ENCODE measurements at places on chromosomes 2 and 18.

GRCh38 chr2:177542396-177542795 lies 149.8 kb downstream of the AGPS start:
- no peak for DNase-seq

GRCh38 chr2:161204846-161205245 lies 44.6 kb downstream of the TANK start:
- no peak for DNase-seq

GRCh38 chr2:149692961-149693396 lies 105.4 kb upstream of the MMADHC start:
- DNase-seq, result no peak

- peak; percentile 81 for DNase-seq
Measured at GRCh38 chr2:27703638-27704341, 40.1 kb downstream of the SLC4A1AP start.

GRCh38 chr2:108184419-108184818 lies 55.3 kb upstream of the SULT1C3 start:
- DNase-seq, result peak; percentile 12

DNA sequence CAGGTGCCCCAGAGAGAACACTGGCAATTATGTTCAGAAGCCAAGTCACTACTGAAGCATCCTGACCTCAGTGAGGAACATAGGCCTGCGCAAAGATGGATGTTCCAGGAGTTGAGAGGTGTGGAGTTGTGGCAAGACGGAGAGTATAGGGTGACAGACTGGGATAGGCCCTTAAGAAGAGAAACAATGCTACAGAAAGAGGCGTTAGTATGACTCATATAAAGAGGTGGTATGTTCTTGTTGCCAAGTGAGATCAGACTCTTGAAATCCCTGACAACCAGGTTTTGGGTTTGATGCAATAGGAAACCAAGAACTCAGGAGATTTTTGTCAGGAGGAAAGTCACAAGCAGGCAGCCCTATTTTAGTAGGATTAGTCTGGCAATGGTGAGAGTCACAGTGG lies 185.6 kb downstream of the RIT2 start:
- no peak for DNase-seq

- DNase-seq, result no peak
Measured at GRCh38 chr2:140348826-140349225, 1568.6 kb upstream of the NXPH2 start.

GRCh38 chr2:144382849-144383248 lies 137.1 kb downstream of the ZEB2 start:
- DNase-seq, result peak; percentile 84

DNA sequence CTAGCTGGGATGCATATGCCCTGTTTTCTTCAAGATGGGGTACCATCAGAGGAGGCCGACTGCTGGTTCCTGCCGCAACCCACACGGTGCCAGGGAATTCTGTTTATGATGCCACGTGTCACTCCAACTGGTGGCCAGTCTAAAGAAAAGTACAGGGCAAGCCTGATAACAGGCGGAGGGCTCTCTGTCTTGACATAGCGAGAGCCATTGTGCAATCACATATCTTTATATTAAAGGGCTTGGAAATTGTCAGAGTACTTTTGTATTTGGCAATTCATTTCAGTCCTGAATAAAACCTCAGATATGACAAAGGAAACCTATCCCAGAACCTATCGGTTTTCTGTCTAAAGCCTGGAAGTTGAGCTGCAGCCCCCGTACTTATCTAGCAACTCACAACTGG lies 768.4 kb downstream of the TDRD15 start:
- DNase-seq, result no peak

DNA sequence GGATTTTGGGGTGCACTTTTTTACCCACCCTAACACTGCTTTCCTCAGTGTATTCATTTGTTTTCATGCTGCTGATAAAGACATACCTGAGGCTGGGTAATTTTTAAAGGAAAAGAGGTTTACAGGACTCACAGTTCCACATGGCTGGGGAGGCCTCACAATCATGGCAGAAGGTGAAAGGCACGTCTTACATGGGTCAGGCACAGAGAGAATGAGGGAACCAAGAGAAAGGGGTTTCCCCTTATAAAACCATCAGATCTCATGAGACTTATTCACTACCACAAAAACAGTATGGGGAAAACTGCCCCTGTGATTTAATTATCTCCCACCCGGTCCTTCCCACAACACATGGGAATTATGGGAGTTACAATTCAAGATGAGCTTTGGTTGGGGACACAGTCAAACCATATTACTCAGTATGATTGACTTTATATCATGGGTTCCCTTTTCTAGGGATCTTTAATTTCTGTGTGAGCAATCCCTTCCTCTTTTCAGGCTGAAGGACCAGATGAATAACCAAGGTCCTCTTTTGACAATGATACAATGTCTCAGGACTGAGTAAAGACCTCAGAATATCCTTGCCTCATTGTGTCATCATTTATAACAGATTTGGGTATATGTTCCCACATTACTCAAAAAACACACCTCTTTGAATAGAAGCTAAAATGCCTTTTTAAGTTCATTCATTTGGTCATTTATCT lies 100.1 kb upstream of the TRIB2 start:
- DNase-seq, result peak; percentile 96

DNA sequence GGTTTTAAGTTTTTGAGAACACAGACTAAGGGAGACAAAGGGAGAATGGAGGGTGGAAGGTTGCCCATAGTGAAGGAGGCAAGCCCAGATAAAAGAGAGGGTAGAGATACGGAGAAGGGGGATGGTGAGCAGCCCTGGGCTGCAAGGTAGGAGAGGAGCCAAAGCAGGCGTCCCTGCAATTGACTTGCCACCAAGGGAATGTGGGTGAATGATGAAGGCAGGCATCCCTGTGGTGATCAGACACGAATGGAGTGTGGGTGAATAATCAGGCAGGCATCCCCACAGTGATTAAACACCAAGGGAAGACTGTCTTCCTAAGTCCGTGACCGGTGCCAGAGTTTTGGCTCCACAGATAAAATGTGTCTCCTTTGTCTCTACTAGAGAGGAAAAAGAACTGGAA lies 16.5 kb upstream of the ALPK2 start:
- no peak for DNase-seq

- no peak for DNase-seq
Measured at GRCh38 chr2:70089220-70089982, 2.1 kb downstream of the PCBP1 start.

GRCh38 chr18:13039806-13040205 lies 48.6 kb downstream of the CEP192 start:
- DNase-seq, result no peak

GRCh38 chr2:191350826-191351225 lies 105.6 kb downstream of the MYO1B start:
- no peak for DNase-seq

- no peak for DNase-seq
Measured at GRCh38 chr2:66429693-66430504, 5.0 kb upstream of the MEIS1 start.

GRCh38 chr2:170098626-170099312 lies 79.2 kb upstream of the MYO3B start:
- DNase-seq, result no peak

DNA sequence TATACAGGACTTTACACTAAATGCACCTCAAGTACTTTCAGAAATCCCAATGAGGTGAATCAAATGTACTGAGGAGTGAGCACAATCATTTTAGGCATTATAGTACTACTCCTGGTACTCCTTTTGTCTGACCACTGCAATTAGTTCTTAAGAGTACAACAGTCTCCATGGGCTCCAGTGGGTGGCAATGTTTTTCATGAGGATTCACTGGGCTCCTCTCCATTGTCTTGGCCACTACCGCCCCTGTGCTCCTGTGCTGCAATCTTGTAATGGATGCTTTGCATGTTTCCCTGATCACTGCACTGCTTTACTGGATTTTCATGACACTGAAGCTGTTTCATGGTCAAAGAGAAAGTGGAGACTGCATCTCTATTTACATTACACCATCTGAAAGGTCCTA lies 268.5 kb upstream of the ZSWIM2 start:
- no peak for DNase-seq

GRCh38 chr2:158815658-158816057 lies 20.5 kb downstream of the DAPL1 start:
- no peak for DNase-seq

GRCh38 chr18:34196256-34196655 lies 28.5 kb downstream of the NOL4 start:
- DNase-seq, result no peak

GRCh38 chr2:30775833-30776232 lies 31.4 kb downstream of the CAPN13 start:
- DNase-seq, result no peak

DNA sequence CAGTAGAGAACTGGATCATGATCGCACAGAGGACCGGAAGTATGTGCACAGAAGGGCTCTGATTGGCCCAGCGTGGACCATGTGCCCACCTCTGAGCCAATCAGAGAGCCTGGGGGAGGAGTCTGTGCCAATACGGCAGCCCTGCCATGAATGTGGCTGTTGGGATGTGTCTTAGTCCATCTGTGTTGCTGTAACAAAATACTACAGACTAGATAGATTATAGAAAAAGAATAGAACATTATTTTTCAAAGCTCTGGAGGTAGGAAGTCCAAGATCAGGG lies 132.0 kb downstream of the NDUFA10 start:
- no peak for DNase-seq

- no peak for DNase-seq
Measured at GRCh38 chr18:5155218-5155906, 41.7 kb downstream of the AKAIN1 start.

DNA sequence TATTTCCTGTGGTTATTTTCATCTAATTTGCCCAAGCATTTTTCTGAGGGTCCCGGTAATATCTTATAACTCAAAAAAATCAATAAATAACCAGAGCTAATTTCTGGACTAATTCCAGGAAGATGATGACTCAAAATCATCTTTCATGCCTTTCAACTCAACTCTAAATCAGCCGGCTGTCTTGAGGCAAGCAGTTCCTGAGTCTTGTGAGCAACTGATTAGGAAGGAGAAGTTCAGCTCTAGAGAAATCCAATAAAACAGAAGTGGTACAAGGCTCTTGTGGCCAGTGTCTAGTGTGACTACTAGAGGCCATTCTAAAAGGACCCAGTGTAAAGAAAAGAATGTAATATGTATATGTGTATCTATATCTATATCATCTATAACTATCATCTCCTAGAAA lies 890.4 kb downstream of the TRIB2 start:
- no peak for DNase-seq

GRCh38 chr2:25362434-25363145 lies 20.9 kb upstream of the DNMT3A start:
- peak; percentile 95 for DNase-seq

DNA sequence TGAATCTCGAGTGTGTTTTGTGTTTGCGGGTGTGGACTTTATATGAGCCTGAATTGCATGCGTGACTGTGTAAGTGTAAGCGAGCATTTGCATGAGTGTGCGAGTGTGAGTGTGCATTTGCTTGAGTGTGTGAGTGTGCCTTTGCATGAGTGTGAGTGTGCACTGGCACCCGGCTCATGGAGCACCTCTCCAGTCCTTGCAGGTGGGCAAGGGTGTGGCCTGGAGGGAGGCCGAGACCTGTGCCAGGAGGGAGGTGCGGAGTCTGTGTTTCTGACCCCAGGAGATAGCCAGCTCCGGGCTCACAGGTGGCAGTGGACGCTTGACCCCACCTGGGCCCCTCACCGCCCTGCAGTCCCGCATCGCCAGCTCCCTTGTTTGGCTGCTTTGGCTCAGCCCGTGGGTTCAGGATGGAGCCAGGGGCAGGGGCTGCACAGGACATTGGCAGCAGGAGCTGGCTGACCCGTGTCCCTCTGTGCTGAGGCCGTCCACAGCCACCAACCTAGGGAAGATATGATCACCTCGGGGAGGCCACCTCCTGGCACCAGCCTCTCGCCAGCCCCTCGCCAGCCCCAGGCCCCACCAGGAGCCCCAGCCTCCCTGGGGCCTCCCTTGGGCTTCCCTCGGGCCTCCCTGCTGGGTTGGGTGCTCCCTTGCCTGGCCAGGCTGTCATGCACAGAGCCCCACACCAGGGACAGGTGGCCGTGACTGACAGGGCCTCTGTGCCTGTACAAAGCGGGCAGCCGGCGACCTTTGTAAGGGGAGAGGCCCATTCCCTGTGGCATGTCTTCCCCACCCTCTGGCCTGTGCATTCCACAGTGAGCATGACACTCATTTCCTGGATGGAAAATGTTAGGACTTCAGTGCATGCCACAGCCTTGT lies 81.6 kb downstream of the PTGR3 start:
- no peak for DNase-seq

GRCh38 chr2:98892871-98893270 lies 43.2 kb downstream of the CRACDL start:
- DNase-seq, result no peak

GRCh38 chr2:191557841-191558240 lies 120.1 kb upstream of the NABP1 start:
- no peak for DNase-seq

GRCh38 chr18:37564711-37565100 lies 892 bp downstream of the CELF4 start:
- DNase-seq, result no peak

- DNase-seq, result no peak
Measured at GRCh38 chr2:53549497-53549896, 218.1 kb upstream of the CHAC2 start.

- DNase-seq, result no peak
Measured at GRCh38 chr2:154324601-154325000, 373.9 kb upstream of the KCNJ3 start.

DNA sequence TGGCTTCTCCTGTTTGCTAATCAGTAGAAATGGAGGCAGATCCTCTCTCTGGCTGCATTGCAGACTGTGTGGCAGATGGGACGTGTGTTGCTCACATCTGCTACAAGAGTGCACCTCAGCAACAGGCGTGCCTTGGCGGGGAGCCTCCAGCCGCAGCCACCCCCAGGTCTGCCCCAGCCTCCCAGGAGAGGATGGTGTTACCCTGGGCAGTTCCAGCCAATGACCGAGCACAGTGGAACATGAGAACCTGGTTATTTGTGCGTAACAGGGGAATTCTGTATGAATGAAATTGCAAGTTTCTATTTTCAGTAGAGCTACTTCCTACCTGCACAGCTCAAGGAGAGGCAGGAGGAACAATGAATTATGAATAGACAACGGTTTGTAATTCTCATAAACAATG lies 130.6 kb upstream of the CBLN2 start:
- DNase-seq, result no peak

DNA sequence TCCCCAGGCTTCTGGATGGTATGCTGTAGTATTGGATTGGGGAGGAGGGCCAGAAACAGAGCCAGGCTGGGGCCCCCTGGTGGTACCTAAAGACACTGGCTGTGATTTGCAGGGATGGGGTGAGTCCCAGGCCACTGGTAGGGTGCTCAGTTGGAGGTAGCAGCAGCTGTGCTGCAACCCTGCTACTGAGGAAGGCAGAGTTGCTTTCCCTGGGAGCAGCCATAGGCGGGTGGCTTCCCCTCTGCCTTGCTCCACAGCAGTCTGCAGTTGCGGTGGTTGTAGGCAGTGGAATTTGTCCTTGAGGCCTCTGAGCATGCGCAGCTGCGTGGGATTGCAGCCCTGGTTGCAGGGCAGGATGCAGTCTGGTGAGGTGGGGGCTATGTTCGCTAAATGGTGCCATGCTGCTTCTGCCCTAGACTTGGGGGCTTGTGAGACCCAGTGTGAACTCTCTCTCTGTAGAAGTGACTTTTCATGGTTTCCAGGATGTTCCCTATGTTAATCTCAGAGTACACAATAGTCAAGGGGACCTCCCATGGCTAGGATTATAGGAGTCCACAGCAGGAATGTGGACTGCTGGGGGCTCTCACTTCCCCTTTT lies 443.5 kb downstream of the XIRP2 start:
- DNase-seq, result no peak

All from inflammatory macrophage treated with lipopolysaccharide for 4 hours (primary cell).